NCI-H1930 (cell line): ENCODE measurements at places on chromosomes 7 and 10.

GRCh38 chr7:67484244-67484751 is 487.7 kb downstream of the TYW1 start:
- peak; percentile 54 for DNase-seq

DNA sequence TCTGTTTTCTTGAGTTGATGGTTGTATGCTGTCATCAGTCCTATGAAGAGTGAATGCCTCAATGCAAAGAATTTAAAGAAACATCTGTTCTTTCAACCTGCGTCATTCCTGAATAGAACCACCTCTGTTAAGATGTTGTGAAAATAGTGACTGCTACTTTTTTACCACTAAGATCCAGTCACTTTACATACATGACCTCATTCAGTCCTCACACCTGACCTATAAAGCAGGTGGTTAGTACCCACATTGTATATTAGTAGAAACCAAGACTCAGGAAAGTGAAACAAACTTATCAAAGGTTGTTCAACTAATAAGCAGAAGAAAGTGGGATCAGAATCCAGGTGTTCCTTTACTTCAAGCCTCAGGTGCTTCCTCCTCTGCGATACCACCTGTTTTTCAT is 64.8 kb downstream of the ITGB8 start:
- no peak for DNase-seq

DNA sequence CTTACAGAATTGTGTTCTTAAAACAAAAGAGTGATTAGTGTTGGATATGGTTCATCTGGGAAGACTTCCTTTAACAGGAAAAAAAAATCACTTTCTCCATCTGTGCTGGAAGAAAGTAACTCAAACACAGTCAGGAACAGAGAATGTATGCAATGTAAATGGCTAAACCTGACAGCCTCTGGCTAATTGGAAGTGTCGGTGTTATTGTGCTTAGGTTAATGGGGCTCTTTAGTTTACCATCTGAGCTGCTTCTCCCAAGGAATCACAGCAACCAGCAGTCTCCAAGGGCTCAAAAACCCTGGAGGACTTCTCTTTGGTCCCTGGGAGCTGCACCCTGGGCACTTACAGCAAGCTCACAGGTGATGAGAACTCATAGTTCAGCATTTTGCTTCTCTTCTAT is 724.5 kb downstream of the LRMDA start:
- no peak for DNase-seq

- DNase-seq = no peak
Observed at GRCh38 chr10:69232252-69232651, 12.1 kb downstream of the HKDC1 start.

GRCh38 chr7:115289971-115290370 is 368.1 kb downstream of the MDFIC start:
- DNase-seq = no peak

- DNase-seq = no peak
Observed at GRCh38 chr10:79318369-79318768, 28.9 kb upstream of the PPIF start.

DNA sequence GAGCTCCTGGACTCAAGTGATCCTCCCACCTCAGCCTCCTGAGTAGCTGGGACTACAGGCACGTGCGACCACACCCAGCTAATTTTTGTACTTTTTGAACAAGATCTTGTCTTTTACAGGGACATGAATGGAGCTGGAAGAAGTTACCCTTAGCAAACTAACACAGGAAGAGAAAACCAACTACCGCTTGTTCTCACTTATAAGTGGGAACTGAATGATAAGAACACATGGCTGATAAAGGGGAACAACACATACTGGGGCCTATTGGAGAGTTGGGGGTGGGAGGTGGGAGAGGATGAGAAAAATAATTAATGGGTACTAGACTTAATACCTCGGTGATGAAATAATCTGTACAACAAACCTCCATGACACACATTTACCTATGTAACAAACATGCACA is 70.9 kb upstream of the INHBA start:
- DNase-seq = no peak

- DNase-seq = no peak
Observed at GRCh38 chr7:29424295-29424983, 139.2 kb upstream of the PRR15 start.

DNA sequence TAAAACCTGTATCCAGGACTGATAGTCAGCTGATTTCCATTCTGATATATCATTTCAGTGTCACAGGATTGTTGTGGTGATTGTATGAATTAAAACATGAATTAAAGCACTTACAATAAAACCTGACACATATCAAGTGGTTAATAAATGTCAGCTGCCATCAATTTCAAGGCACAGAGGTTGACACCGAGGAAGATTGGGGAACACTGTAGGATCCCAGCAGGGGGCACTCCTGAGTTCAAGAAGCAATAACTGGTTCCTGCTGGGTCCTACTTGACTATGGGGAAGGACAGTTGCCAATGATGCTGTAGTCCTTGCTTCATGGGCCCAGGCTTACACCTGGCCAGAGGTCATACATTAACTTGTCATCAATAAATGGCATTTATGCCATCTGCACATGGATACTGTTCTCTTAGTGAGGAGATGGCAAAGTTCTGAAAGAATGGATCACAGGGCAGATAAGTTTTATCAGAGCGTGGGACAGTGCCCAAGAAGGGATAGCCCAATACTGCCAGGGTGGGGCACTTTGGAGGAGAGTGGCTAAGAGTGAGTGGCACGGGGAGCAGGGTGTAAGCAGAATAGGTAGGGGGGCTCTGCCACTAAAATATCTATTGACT is 24.1 kb downstream of the FZD1 start:
- DNase-seq = no peak

DNA sequence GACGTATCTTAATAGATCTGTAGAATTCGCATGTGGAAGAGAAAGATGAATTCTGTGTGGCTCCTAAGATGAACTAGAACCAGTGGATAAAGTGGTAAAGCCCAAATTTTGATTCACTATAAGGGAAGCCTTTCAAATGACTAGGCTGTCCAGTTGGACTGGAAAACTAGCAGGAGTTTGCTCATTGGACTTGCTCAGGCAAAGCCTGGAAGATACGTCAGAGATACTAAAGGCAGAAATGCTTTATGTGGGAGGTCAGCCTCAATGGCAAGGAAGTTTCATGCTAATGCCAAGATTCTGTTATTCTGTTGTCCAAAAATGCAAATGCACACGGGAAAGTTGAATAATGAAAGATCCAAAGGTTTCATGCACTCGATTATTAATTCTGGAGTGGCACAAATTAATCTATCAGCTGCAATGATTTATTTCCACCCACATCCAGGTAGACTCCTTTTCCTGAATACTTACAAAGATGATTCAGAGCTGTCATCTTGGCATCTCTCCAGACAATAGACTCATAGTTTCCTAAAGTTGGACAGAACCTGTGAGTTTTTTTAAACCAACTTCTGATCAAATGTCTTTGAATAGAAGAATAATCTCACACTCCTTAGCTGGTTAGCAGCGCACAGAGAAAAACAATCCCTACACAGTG is 20.5 kb upstream of the PPP1R3C start:
- DNase-seq = no peak

DNA sequence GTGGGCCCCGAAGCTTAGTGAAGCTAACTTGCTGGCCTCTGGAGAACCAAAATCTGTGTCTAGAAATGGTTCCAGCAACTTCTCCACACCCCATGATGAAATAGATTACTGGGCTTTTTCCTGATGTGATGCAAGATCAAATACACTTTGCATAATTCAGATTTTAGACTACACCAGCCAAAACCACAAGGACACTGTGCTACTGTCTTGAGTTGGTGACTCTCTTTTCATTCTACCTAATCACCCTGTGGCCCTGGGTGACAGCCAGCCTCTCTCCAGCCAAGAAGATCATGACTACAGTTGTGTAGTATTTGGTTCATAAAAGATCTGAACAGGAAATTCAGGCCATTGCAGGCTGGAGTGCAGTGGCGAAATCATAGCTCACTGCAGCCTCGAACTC is 22.2 kb downstream of the AZGP1 start:
- DNase-seq = no peak

DNA sequence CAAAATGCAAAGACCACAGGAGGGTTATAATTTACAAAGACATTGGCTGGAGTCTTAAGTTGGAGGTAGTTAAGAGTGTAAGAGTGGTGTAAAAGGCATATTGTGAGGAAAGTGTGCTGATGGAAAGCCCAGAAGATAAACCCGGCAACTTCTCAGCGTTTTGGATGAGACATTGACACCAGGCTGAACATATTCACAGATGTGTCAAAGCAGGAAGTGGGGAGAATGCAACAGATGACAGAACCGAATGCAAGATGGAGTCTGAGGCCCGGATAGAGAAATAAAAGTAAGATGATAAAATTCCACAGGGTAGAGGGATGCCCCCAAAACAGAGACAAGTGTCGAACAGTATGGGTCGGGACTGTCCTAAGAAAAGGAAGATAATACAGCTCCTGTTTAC is 230.4 kb upstream of the TMEM72 start:
- no peak for DNase-seq

DNA sequence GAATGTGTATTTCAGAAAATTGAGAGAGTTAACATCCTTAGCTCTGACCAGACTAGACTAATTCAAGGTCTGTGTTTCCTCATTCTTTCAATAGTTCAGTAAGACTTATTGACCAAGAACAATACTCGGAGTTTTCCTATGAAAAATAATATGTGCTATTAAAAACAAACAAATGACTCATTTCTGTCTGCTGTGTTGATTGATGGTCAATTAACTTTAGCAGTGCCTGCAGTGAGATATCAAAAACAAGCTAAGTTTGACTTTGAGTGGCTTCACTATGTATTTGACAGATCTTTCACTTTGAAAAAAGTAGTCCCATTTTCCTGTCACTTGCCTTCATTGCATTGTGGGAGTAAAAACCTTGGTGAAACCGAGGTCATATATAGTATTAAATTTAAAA is 91.0 kb downstream of the GNAT3 start:
- DNase-seq = no peak

- DNase-seq = no peak
Observed at GRCh38 chr10:69232736-69233480, 12.8 kb downstream of the HKDC1 start.
